ENCODE measurements at places on chromosomes 6 and 20.
A peak's percentile ranks its signal among the peaks of the same experiment; 100 is the strongest.

GRCh38 chr6:167532410-167533288, 207.8 kb downstream of the TTLL2 start:
- no peak for DNase-seq

- DNase-seq, result no peak
Measured at GRCh38 chr6:72654071-72654621, 32.3 kb downstream of the KCNQ5 start.

DNA sequence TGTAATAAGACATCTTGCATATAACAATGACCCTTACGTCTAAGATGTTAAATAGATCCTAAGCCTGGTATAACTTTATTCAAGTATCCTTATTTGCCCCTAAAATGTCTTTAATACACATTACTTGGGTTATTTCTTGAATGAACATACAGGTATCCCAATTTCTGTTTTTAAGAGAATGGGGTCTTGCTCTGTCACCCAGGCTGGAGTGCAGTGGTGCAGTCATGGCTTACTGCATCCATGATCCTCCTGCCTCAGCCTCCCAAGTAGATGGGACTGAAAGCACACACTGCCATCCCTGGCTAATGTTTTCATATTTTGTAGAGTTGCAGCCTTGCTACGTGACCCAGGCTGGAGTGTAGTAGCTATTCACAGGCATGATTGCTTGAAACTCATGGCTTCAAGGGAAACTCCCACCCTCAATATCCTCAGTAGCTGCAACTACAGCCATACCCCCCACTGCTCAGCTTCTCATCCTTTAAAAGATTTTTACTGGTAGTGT, 10.4 kb upstream of the ZNFX1 start:
- no peak for DNase-seq

GRCh38 chr6:25027221-25027916, 91.6 kb upstream of the RIPOR2 start:
- DNase-seq, result peak; percentile 74

DNA sequence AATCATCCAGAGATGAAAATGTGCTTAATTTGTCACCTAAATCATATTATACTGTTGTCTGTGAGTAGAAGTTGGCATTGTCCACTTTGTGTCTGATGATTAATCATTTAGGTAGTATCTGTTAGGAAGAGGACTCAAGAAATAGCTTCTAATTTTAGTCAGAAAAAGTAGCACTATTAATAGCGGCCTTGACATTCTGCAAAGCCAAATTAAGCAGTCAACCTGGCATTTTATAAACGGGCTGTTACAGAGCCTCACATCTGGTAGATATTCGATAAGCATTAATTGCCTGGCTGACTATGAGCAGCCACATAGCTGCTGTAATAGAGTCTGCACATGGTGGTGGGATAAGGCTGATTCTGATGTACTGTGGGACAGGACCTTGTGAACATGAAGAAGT, 99.5 kb downstream of the KLHL32 start:
- DNase-seq, result no peak

DNA sequence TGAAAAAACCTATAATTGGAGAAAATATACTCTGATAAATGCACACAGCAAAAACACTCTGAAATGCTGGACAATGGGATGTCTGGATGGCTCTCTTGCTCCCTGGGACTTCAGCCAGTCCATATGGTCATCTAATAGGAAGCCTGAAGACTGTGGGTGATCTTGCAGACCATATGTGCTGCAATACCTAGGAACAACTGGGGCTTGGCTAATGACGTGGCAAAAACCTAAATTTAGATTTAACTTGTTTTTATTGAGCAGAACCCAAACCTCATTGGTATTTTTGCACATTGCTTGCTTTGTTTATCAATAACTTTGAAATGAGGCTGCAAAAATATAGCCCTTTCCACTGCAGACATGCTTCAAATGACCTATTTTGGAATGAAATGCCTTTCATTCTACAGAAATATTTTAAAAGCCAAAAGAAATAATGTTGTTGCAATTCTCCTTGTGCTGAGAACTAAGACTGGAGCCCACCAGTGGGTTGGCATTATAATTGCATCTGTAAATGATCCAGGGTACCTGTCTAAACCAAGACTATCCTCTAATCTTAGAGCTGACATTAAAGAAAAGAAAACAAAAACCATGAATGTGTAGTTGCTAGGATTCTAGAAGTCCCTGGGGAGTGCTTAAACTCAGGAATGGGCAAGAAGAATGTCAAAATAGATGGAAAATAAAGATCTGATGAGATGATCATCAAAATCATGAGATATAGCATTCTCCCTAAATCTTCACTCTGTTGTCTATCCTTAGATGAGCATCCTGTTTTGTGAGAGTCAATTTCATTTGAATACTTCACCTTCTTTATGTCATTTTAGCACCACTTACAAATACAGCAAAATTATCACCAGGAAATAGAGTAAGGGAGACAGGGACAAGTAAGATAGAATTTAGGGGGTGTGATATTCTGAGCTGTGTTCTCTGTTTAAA, 152.1 kb upstream of the RIMS1 start:
- no peak for DNase-seq

GRCh38 chr20:3888622-3889488, at the start of gene PANK2:
Gene PANK2, plus strand, starts transcription at chr20:3889387.
- DNase-seq, result peak; percentile 93

Data from activated T-helper 9 cell treated with anti-CD3 and anti-CD28 coated beads, Interleukin-2, amount 50 U/mL, for 16 hours (primary cell).